ENCODE measurements at places on chromosomes 6 and 20.

- DNase-seq: no peak
These were observed 43.4 kb upstream of the SPTLC3 start for GRCh38 chr20:12965212-12965869.

- DNase-seq: no peak
These were observed 71.1 kb downstream of the SRC start for GRCh38 chr20:37416848-37417616.

DNA sequence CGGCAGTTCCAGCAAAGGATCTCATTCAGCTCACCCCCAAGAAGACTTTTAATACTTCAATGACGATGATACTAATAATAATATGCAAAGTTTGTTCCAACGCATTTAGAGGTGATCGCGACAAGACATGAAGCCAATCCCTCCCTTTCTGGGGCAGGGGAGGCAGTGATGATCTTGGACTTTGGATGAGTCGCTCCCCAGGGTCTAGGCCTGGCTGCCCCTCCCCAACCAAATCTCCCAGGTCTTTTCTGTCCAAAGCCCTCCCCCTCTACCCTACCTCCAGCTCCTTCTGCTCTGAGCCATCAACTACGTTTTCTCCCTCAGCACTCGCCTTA is 33.9 kb downstream of the HLA-A start:
- DNase-seq: no peak

DNA sequence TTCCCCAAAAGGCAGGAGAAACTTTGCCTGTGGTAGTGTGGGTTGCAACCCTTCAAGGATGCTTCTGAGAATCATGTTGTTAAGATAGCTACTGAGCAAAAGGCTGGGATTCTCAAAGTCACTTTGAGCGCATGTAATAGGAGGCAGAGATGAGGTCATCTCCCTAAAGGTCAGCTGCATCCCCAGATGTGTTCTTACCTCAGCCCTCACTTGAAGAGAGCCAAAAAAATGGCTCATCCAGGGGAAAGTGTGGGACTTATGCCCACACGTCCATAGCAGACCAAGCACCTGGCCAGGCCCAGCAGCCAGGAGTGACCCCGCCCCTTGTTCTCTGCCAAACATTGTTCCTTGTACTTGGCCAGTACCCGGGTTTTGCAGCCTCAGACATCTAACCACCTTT is 187.0 kb upstream of the BMP2 start:
- DNase-seq: no peak

DNA sequence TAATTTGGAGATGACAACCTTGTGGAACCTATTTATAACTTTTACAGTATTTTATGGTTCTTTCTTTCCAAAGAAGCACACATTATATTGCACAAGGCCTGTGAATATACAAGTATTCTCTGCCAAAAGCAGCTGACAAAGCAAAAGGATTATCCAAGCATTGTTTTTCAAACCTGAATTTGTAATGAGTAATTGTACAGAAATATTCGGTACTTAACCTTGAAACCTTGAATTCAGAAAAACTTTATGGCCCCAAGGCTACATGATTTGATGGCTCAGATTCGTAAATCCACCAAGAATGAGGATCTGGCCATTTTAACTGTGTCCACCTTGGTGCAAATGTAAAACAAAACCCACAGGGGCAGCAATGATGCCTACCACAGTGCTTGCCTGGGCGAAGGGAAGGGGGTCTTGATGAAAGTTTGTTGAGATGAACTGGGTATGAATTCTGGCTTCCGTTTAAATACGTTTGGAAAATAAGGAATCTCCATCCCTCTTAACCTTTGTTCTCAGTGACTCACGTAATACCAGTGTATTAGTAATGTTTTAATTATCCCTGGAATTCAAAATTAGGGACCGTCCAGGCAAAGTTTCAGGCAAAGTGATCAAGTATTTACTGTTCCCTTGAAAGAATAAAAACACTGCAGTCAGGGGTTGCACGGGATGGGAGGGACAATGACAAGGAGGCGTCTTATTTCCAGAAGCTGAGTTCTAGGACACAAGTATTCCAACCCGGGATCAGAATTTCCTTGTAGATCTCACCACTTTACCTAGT is 2.7 kb upstream of the RBM24 start:
- DNase-seq: no peak

- no peak for DNase-seq
These were observed 165.7 kb upstream of the PTPRK start for GRCh38 chr6:128686084-128686483.

DNA sequence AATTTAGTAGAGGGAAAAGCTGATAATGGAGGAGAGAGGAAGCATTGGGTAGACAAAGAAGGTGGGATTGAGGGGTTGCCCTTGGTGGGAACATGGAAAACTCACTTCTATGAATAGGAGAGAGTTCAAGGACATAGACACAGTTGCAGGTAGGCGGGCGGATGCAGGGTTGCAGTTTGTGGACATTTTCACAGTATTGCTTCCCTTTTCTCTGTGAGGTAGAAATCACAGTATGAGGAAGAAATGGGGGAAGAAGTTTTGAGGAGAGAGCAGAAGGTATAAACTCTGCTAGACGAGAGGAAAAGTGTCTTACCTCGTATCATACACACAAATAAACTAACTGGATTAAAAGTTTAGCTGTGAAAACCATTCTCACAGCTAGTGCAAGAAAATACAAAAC is 200.7 kb upstream of the ECI2 start:
- DNase-seq: no peak

- no peak for DNase-seq
These were observed 53.7 kb downstream of the BMP7 start for GRCh38 chr20:57212534-57213276.

- DNase-seq: no peak
These were observed 4.9 kb upstream of the BIRC7 start for GRCh38 chr20:63230800-63231268.

DNA sequence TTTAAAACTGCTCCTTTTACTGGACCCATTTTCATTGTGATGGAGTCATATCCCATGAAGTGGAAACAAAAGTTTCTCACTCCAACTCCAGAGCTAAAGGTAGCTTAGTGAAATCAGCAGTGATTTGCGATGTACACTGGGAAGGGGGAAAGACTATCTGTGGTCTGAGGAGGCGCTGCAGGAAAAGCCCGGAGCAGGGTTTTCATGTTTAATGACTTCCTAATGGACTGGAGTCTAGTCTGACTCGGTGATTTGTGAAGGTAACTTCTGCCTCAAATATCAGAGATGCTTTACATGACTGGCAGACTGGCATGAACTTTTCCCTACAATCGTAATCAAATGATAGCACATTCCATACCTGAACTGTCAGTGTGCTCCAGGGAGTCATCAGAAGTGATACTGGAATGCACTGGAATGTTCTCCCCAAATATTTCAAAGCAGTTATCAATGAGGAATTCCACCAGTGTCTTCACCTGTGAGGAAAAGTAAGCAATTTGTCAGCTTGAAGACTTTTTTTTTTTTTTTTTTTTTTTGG is 7.0 kb downstream of the TAGAP start:
- DNase-seq: no peak

DNA sequence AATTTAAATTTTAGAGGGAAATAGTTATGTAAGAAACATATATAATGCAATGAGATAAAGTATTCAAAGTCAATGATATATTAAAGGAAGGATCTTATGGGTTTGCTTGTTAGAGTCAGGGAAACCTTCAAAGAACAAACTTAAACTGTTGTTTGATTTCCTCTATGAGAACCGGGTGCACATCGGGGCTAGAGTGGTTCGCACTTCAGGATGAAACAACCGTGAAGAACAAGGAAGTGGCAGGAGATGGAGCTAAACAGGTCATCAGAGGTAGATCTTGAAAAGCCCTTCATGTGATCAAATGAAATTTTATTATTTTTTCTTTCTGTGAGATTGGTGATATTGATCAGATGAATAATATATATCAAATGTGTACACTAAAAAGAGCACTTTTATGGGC is 951.9 kb upstream of the FLRT3 start:
- DNase-seq: no peak

- no peak for DNase-seq
These were observed 11.2 kb downstream of the VEGFA start for GRCh38 chr6:43780941-43781928.

GRCh38 chr20:14012671-14013070 is 17.4 kb downstream of the MACROD2 start:
- DNase-seq: no peak

DNA sequence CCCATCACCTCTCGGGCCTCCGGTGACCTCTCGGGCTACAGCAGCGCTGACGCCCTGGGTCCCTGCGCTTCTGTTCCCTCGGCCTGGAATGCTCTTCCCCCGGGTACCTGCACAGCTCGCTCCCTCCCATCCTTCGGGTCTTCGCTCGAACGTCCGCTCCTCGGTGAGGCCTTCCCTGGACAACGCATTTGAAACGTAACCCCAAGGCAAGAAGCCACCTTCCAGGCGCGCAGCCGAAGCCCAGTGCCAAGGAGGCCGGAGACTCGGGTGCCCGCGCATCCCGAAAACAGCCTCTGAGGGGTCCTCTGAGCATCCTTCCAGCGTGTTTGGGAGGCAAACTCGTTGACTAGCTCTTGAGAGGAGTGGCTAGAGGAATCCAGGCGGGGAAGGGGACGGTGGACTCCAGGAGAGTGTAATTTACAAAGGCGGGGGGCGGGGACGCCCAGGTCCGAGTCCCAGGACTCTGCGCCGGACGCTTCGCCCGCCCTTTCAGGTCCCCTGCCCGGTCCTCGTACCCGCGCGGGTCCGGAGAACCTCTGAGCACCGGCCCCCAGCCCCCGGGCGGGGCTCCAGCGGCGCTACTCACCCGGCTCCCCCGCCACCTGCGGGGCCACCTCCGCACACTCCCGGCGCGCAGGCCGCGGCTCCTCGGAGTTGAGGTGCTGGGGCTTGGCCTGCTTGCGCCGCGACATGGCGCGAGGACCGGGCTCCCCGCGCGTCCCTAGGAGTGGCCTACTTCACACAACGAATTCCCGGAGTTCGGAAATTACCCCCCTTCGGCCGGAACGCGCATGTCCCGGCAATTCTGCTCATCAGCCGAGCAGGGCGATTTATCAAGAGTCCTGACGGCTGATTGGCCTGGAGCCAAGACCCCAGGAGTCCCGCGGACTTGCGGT is 86.8 kb downstream of the ZFP64 start:
- no peak for DNase-seq

DNA sequence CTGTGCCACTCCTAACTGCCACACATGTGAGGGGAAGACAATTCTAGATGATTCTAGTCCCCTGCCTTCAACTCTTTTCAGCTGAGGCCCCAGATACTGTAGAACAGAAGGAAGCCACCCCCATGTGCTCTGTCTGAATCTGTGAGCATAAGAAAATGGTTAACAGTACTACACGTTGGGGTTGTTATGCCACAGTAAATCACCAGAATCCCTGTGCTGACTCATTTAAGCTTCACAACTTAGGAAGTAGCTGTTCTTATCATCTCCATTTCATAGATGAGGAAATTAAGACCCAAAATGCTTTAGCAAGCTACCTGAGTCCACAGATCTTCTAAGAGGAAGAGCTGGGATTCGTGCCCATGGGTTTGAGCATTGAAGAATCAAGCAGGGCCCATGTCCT is 27.4 kb upstream of the SCRT2 start:
- DNase-seq: no peak

DNA sequence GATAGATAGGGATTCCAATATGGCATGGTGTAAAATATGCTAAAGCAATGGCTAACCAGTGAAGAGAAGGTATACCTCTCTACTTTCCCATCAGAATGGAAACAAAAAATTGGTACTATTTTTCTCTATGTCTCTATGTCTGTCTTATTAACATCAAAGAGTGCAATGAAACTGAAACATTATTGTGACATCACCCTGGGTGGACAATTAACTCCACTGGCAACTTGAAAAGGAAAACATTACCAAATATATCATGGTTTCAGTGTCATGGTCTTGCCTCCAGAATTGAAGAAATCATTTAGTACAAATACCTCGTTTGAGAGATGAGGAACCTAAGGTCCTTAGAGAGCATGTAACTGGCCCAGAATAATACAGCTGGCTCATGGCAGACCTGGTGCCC is 1132.5 kb upstream of the MAP3K7 start:
- no peak for DNase-seq

DNA sequence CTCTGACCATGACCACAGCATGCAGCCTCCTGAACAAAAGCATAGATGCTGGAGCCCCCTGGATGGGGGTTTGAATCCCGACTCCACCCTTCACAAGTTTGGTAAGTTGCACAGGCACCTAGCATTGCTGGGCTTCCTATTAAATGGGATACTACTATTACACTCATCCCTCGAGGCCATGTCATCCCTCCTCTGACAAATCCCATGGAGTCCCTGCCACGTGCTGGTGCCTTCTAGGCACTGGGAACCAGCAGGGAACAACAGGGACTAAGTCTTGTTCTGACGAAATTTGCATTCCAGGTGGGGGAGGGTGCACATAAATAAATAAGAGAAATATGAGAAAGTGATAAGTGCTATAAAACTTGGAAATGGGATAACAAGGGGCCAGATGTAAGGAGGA is 15.3 kb upstream of the SIRPA start:
- DNase-seq: no peak

GRCh38 chr6:46000905-46001304 is 14.8 kb downstream of the CLIC5 start:
- DNase-seq: no peak

- no peak for DNase-seq
These were observed 147.7 kb downstream of the KCNQ5 start for GRCh38 chr6:72769459-72770125.

GRCh38 chr6:31736021-31736767 is at the start of gene CLIC1:
Gene CLIC1, minus strand, starts transcription at chr6:31736530. Its CDS starts 230 bp downstream, at chr6:31736300.
- DNase-seq: peak; percentile 54

DNA sequence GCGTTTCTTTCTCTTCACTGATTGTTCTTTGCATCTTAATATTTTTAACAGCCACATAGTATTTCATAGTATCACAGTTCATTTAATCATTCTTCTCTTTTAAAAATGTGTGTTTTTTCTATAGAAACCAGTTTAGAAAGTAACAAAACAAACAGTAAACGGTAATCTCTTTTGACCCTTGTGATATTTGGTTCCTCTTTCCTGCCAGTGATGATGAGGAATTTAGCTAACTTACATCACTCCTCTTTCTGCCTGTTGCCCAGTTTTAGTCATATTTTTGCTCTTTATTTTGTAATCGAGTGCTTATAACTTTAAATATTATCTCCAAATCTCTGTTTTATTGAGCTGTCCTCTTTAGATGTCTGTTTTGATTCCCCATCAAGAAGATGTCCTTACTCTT is 38.1 kb upstream of the ZBTB24 start:
- no peak for DNase-seq

- DNase-seq: no peak
These were observed 593.4 kb downstream of the QKI start for GRCh38 chr6:164007881-164008280.

GRCh38 chr20:4671015-4671414 is 50.7 kb upstream of the PRND start:
- DNase-seq: no peak

- no peak for DNase-seq
These were observed 13.3 kb upstream of the TREM2 start for GRCh38 chr6:41176189-41176588.

- DNase-seq: no peak
These were observed 73.4 kb upstream of the GTSF1L start for GRCh38 chr20:43800186-43800585.

DNA sequence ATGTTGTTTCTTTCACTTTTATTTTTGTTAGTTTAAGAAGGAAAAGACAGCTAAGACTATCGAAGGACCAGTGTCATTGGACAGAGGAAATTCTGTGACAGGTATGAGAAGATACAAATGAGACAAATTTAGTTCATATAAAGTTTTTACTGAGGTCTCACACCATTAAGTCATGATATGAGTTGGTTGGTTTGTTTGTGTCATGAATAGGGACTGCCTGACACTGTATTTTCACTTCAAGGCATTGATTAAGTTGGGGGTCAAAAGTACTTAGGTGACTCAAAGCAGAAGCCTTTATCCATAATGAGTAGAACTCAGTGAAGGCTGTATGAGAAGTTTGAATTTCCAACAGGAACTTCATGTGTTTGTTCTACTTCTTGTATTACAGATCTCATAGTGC is 21.3 kb upstream of the HIVEP2 start:
- DNase-seq: no peak

GRCh38 chr6:166308033-166308768 is at the start of gene PRR18:
Gene PRR18, minus strand, starts transcription at chr6:166308392. Its CDS starts 250 bp downstream, at chr6:166308142.
- no peak for DNase-seq

Measured in NCI-H1694 (cell line).